ENCODE measurements at places on chromosomes 5 and 9. TPM values are rescaled to one million over a fixed set of nuclear protein-coding genes. Genes with fewer than 3 reads are reported as not detected.

The ALDOB gene
- not detected for polyA plus RNA-seq

The CCNO gene
- polyA plus RNA-seq = not detected

The HTR4 gene
- not detected for polyA plus RNA-seq

The TRAF1 gene
- polyA plus RNA-seq = 7.8 TPM

The SLCO6A1 gene
- polyA plus RNA-seq = not detected
